ENCODE measurements at places on chromosomes 6 and 20. TPM values are rescaled to one million over a fixed set of nuclear protein-coding genes. Genes with fewer than 3 reads are reported as not detected.

DNA sequence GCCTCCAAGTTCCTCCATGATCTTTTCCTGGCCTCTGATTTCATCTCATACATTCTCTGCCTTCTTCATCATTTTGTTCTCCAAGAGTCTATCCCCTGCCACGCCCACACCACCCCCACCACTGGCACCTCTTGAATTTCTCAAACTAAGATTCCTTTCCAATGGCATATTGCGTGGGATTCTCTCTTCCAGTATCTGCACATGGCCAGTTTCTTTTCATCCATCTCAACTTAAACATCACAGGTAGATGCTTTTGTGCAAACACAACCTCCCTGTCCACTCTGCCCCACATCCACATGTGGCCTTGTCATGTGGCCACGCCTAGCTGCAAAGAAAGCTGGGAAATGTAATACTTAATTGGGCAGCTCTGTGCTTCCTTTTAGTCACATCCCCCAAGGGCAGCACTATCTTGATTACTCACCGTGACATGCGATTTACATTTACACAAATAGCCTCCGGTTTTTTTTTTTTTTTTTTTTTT is 33.4 kb upstream of the ZMYND8 start:
- no peak for DNase-seq

GRCh38 chr6:124599656-124600055 is 362.6 kb upstream of the RNF217 start:
- DNase-seq, result no peak

- no peak for DNase-seq
These were observed 243.1 kb upstream of the PREP start for GRCh38 chr6:105645958-105646357.

GRCh38 chr6:10099529-10100140 is 315.2 kb downstream of the TFAP2A start:
- DNase-seq, result no peak

GRCh38 chr20:50577175-50578018 is 67.2 kb downstream of the PTPN1 start:
- no peak for DNase-seq

GRCh38 chr6:79330704-79331103 is 96.2 kb upstream of the HMGN3 start:
- DNase-seq, result no peak

GRCh38 chr6:110089323-110089722 is 90.1 kb downstream of the WASF1 start:
- no peak for DNase-seq

GRCh38 chr6:136980070-136980469 is 58.0 kb downstream of the SLC35D3 start:
- no peak for DNase-seq

GRCh38 chr6:145860562-145860961 is 46.0 kb upstream of the FBXO30 start:
- no peak for DNase-seq

GRCh38 chr6:167094436-167094819 is 28.5 kb upstream of the CCR6 start:
- DNase-seq, result no peak

- DNase-seq, result no peak
These were observed 744.2 kb downstream of the MAFB start for GRCh38 chr20:39944861-39945260.

DNA sequence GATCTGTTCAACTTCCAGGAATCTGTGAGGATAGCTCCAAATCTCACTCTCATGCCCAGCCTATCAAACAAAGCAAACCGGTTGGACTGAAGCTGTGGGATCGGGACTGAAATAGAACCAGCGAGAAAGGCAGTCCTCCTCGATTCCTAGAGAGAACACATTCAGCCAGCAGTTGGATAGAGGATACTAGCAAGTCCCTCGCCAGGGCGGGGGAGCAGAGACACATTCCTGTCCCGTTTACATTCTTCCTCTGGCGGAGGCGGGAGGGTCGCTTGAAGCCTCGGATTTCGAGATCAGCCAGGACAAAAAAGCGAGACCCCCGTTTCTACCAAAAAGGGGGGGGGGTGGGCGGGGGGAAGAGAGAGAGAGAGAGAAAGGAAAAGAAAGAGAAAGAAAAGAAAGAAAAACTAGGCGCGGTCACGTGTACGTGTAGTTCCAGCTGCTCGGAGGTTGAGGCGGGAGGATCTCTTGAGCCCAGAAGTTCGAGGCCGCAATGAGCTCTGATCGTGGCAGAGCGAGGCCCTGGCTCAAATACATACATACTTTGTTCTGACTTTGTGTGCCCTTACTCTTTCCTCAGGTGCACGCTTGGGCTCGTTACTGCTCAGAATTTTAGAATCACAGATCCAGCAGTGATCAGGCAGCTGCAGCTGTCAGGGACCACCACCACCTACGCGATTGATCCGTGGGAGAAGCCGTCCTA is 19.5 kb downstream of the ZNF311 start:
- DNase-seq, result peak; percentile 94

GRCh38 chr6:26197636-26197932 is 110.4 kb downstream of the HFE start:
- no peak for DNase-seq

GRCh38 chr6:89525786-89526562 is 93.0 kb downstream of the ANKRD6 start:
- DNase-seq, result no peak

DNA sequence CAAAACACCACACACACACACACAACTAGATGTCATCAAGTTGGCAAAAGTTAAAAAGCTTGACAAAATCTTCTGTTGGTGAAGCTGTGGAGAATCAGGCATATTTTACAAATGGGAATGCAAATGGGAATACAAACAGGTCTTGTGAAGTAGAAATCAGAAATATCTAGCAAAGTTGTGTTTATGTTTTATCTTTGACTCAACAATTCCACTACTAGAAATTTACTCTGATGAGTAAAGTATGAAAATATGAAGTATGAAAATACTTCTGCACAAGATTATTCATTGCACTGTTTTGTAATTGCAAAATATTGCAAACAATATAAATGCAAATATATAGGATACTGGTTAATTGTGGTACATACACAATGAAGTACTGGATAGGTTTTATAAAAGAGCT is 1166.0 kb upstream of the GJE1 start:
- no peak for DNase-seq

GRCh38 chr6:150301846-150302519 is 66.8 kb upstream of the IYD start:
- DNase-seq, result no peak

DNA sequence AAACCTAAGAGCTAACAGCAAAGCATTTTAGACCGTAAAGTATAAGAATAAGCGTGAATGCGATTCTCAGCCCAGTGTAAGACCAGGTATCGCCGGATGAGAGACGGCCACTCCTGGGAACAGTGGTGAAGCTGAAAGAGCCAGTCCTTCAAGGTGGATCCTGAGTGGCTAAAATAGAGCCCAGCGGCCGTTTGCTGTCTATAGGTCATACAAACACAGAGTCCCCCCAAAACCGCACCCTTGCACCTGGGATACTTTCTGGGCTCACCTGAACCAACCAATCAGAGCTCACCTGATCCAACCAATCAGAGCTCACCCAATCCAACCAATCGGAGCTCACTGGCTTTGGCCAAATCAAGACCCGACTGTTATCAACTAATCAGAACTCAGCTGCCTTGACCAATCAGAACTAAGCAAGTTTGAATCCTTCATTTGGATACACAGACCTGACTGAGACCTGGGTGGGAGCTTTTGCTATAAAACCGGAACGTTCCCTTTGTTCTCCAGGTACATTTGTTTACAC is 248.2 kb downstream of the DLL1 start:
- no peak for DNase-seq

DNA sequence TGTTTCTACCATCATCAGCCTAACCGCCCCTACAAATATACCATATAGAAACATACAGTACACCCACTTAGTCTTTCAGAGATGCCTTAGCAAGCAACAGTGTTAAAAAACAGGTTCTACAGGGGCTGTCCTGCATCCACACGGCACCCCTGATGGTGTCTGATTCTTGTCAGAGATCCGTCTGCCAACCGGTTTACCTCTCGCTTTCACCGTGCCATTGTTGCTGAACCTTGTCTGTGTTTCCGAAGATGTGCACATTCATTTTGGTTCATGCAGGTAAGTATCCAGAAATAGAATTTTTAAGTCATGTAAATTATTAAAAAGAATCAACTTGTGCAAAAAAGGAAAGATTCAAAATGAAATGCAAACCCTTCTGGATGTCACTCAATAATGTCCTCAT is 52.9 kb downstream of the EPHA7 start:
- no peak for DNase-seq

GRCh38 chr6:110543106-110543505 is 66.7 kb upstream of the SLC22A16 start:
- DNase-seq, result no peak

DNA sequence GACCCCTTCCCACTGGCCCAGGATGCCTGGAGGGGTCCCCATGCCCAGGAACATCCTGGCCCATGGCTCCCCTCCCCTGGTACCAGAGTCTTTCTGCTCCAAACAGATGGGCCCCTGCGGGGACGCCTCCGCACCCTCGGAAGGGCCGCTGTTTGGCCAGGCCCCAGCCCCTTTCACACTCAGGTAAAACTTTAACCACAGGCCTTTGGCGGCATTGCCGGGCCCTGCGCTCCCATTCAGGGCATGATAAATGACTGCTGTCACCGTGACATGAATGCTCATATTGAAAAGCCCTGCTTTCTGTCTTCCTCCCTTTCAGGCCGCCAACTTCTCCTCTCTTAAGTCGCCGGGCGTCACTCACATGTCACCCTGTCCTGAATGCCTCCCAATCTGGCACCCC is 141.5 kb upstream of the TOP1 start:
- no peak for DNase-seq

- DNase-seq, result no peak
These were observed 559 bp downstream of the APMAP start for GRCh38 chr20:24991897-24992486.

DNA sequence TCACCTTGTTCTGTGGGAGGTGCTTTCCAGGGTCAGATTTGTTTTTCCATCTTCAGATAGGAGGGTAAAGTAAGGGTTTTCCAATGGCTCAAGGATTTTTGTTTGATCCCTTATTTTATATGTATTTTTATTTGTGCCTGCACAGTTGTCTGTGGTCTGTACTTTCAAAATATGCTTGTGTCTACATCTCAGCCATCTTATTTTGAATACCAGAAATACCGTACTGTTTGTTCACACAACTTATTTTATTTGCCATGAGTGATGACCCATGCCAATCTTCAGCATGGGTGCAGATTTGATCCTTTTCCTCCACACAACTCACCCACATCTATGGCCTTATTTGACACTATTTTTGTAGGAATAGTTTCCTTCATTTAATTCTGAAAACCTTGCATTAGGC is 72.2 kb upstream of the PTCHD4 start:
- no peak for DNase-seq

DNA sequence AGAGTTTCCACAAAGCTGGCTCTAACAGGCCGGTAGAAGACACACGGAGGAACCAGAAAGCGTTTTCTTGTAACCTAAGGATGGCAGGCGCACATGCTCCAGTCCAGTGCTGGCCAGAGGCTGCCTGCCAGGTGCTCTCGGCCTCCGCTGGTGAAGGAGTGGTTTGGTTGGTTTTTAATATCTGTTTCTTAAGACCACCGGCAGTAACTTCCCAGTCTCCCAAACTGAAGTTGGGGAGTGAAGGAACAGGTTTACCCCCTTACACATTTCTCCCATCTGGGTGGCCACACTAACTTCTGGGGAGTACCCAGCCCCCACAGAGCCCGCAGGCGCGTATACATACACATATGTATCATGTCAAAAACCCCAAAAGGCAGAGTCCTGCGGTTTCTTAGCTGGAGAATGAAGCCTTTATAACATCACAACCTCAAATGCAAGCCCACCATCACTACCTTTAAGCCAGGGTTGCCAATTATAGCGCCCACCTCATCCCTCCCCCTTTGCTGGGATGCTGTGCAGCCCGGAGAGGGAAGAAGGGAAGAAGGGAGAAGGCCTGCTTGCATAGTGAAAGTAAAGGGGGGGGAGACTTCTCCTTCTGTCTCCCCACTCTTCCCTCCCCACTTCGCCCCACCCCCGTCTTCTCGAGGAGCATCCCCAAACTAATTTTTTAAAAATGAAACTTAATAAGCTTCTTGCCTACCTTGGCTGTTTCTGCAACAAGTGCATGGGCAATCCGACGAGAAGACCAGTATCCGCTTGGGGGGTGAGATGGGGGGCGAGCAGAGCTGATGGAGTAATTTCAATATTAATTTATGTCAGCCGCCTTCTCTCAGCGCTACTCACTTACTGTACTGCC is 1.0 kb downstream of the TRERF1 start:
- no peak for DNase-seq

DNA sequence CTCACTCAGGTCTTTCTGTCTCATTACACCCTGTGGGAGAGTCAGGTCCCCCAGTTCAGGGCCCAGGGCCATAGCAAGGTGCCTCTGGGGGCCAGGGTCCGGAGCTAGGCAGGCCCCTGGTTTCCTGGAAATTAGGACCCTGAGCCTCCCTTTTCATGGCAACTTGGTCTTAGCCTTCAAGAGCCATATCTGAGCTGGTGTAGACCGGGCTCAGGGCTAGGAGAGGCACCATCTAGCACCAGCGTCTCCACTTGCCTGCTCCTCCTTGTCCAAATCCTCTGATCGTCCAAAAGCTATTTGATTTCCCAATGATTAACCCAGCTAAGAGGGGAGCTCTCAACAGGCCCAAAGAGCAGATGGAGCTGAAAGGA is 5.6 kb downstream of the MDFI start:
- no peak for DNase-seq

DNA sequence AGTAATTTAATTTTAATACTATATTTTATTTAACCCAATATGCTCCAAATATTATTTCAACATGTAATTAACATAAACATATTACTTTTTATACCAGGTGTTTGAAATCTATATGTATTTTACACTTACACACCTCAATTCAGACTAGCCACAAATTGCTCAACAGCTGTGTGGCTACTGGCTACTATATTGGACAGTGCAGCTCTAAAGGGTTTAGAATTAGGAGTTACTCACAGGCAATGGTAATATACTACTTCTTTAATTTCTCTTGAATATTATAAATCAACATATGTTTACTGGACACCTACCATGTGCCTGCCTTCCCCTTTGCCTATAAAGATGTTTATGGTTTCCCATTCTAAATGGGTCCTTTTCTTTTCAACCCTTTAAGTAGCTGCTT is 2.3 kb downstream of the MTRF1L start:
- DNase-seq, result no peak

The PBOV1 gene
- not detected for polyA plus RNA-seq

The TMEM244 gene
- polyA plus RNA-seq, result not detected

The SERINC3 gene
- polyA plus RNA-seq, result 93.4 TPM

The FAM209B gene
- 0.28 TPM for polyA plus RNA-seq

The PGC gene
- not detected for polyA plus RNA-seq

The PSORS1C2 gene
- polyA plus RNA-seq, result not detected

The OTOR gene
- not detected for polyA plus RNA-seq

The PLEKHG1 gene
- polyA plus RNA-seq, result 6.9 TPM

The BEND3 gene
- 1.0 TPM for polyA plus RNA-seq

The EYA2 gene
- polyA plus RNA-seq, result 0.70 TPM

The TTK gene
- 0.23 TPM for polyA plus RNA-seq

The SIRPB1 gene
- polyA plus RNA-seq, result 0.38 TPM

The B4GALT5 gene
- polyA plus RNA-seq, result 46.4 TPM

The DAAM2 gene
- polyA plus RNA-seq, result 25.9 TPM

The NINL gene
- 6.2 TPM for polyA plus RNA-seq

The TRIM26 gene
- polyA plus RNA-seq, result 35.8 TPM

The FHL5 gene
- 12.8 TPM for polyA plus RNA-seq
